ENCODE measurements at places on chromosomes 13 and 19.

DNA sequence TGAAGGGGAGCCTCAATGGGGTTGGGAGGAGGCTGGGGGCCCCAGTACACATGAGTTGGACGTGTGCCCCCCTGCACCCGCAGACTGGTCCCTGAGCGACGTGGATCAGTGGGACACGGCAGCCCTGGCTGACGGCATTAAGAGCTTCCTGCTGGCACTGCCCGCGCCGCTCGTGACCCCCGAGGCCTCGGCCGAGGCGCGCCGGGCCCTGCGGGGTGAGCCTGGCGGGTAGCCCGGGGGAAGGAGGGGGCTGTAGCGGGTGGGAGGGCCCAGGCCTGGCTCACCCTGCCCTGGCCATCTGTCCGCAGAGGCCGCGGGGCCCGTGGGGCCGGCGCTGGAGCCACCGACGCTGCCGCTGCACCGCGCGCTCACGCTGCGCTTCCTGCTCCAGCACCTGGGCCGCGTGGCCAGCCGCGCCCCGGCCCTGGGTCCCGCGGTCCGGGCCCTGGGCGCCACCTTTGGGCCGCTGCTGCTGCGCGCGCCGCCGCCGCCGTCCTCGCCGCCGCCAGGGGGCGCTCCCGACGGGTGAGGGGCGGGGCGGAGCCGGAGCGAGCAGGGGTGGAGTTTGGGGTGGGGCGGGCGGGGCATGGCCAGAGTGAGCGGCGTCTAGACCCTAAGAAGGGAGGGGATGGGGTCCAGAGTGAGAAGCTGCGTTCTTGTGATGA, 8.1 kb downstream of the PIK3R2 start:
- no peak for DNase-seq

DNA sequence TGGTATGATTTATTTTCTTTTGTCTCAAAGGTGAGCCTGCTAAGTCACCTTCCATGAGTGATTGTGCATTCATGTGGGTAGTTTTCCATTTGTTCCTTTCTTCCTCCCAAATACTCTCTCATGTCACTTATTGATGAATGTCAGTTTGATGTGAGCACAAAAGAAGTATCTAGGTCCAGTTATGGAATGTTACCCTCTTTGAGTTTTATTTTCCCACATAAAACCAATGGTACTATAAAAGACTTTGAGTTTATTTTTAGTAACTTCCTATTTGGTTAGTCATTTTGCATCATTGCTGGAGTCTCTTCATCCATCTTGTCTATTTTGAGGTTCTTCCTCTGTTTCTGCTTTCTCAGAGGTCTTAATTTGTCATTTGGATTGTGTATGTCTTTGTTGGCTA, 321.3 kb downstream of the GPC6 start:
- DNase-seq: no peak

GRCh38 chr19:49836176-49837008, 14.6 kb upstream of the PTOV1 start:
- no peak for DNase-seq

- no peak for DNase-seq
Measured at GRCh38 chr19:29837996-29838395, 26.2 kb downstream of the CCNE1 start.

GRCh38 chr13:39336937-39337336, 266.1 kb downstream of the LHFPL6 start:
- no peak for DNase-seq

DNA sequence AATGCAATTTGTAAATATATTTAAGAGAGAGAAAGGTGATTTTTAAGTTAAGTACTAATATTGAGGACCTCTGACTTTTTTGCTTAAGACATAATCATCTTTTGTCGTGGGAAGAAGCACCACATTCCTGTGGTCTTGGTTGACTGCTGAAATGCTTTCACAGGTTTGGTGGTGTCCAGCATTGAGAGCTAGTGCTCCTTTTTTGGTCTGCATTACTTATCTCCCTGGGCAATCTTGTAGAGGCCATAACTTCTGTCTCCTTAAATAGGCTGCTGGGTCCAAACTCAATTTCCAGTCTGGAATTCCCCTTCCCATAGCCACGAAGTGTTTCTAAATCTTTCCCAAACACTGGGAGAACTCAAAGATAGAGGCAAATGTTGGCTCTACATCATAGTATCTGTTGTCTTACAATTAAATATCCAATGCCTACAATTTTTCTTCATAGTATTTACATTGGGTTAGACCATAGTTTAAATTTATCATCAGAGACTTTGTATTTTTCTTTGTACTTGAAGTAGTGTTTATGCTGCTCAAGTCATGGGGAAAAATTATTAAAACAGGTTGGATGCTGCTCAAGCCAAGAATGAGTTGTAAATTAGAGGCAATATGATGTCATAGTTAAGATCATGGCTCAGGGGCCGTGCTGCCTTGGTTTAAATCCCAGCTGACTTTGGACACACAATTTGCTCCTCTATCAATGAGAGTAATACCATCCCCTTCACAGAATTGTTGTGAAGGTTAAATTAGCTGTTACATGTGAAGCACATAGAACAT, 105.6 kb downstream of the POSTN start:
- no peak for DNase-seq

DNA sequence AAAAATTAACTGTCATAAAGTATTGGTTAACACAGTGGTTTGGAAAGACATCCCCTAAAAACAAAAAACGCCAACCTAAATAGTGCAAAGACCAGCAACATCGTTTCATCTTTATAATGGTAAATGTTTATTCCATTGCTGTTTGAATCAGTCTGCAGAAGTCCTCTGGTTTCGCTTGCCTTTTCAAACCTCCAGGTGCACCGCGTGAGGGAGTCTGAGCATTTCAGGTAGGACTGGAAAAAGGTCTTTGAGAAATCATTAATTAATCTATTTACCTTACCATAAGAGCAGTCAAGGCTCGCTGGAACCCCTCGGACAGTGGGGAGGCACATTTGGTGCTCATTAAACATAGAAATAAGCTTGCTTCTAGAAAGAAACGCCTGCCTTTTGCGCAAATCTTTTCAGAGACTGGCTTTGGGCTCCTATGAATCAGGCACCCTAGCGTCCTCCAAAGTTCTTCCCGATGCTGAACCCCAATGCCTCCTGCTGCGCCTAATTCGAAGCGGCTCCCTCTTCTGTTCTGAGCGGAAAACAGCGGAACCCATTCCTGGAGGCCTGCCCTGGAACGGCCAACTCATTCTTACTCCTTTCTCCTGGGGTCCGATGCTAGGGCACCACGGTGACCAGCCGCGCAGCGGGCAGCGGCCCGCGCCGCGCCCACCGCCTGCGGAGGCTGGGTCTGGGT, 951 bp upstream of the MTUS2 start:
- no peak for DNase-seq
